Stimulated activated CD8-positive, alpha-beta memory T cell treated with anti-CD3 and anti-CD28 coated beads, Interleukin-4, amount 100 ng/mL, for 48 hours (primary cell): ENCODE measurements at places on chromosomes 12 and 14.

GRCh38 chr14:104776961-104777807 lies 18.4 kb downstream of the AKT1 start:
- no peak for DNase-seq

DNA sequence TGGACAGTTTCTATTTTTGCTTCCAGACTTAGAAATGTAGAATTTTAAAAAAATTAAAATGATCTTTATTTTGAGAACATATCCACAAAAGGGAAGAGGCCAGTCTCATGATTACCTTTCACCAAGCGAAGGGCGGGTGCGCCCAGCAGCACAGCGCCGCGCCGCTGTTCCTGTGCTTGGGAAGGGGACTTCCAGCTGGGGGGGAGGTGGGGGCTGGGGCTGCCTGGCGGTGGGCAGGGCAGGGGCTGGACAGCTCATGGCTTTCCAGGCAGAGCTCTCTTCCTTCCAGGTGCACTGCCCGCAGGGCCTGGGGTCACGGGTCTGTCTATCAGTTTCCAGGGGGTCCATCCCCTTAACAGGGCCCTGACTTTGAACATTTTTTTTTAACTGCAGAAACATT lies 199.9 kb downstream of the TTC7B start:
- no peak for DNase-seq

- no peak for DNase-seq
Observed at GRCh38 chr12:87280356-87280755, 748.8 kb downstream of the C12orf50 start.

GRCh38 chr14:89419973-89420482 lies 3.0 kb upstream of the FOXN3 start:
- DNase-seq, result no peak

GRCh38 chr12:121705514-121705913 lies 7.0 kb upstream of the TMEM120B start:
- no peak for DNase-seq
